ENCODE measurements at places on chromosomes 3 and 15.

DNA sequence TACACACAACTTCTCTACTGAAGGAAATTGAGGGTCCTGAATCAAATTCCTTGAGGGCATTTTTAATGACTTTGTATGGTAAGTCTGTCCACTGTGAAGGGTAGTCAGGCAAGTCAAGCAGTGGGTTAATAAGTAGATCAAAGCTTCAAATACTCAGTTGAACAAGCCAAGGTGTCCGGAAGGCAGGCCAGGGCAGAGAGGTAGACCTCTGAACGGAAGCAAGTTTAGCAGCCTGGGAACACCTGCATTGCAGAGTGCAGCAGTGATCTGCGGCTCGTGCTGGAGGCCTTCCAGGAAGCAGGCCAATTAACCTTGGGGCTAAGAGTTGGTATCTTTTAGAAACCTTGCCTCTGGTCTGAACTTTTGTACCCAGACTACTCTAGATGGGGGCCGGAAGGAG, 143.8 kb downstream of the LRTM1 start:
- no peak for DNase-seq

GRCh38 chr3:74518610-74519009, 95.8 kb downstream of the CNTN3 start:
- no peak for DNase-seq

- no peak for DNase-seq
Observed at GRCh38 chr3:43291546-43291945, 5.2 kb downstream of the SNRK start.

- no peak for DNase-seq
Observed at GRCh38 chr15:99906793-99907192, 173.6 kb upstream of the LYSMD4 start.

Measured in GDM1 (cell line).